D721Med (cell line): ENCODE measurements at places on chromosomes 3 and 15.

GRCh38 chr3:25454005-25454927, 26.2 kb downstream of the RARB start:
- no peak for DNase-seq

DNA sequence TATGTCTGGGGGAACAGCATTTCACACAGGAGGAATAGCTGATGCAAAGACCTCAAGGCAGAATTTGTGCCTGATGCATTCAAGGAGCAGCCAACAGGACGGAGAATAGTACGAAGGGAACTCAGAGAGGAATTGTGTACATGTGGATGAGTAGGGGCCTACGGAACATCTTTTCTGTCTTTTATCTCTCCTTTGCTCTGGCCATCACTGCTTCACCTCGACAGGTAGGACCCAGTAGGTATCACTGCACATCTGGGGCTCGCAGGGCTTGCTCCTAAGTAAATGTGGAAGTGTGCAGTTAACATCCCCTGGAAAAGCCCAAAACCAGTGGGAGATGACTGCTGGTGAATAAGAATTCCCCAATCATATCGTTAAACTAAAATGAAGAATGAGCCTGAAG, 56.4 kb upstream of the POU1F1 start:
- no peak for DNase-seq

DNA sequence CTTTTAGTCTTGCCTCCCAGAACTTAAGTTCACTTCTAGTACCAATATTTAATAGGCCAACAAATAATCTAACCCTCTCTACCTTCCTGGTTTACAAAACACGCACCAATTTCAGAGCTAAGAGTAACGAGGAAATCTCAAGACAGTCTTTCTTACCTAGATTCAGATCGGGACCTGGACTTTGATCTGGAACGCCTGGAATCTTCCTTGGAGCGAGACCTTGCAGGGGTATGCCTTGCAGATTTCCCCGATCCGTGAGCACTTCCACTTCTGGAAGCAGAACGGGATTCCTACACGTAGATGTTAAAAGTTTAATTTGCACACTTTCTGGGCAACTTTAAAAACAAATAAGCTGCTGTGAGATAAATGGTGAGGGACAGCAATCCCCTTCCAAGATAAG, 11.4 kb downstream of the TRA2B start:
- no peak for DNase-seq

- DNase-seq, result no peak
Measured at GRCh38 chr3:142971431-142971830, 8.0 kb upstream of the PAQR9 start.

DNA sequence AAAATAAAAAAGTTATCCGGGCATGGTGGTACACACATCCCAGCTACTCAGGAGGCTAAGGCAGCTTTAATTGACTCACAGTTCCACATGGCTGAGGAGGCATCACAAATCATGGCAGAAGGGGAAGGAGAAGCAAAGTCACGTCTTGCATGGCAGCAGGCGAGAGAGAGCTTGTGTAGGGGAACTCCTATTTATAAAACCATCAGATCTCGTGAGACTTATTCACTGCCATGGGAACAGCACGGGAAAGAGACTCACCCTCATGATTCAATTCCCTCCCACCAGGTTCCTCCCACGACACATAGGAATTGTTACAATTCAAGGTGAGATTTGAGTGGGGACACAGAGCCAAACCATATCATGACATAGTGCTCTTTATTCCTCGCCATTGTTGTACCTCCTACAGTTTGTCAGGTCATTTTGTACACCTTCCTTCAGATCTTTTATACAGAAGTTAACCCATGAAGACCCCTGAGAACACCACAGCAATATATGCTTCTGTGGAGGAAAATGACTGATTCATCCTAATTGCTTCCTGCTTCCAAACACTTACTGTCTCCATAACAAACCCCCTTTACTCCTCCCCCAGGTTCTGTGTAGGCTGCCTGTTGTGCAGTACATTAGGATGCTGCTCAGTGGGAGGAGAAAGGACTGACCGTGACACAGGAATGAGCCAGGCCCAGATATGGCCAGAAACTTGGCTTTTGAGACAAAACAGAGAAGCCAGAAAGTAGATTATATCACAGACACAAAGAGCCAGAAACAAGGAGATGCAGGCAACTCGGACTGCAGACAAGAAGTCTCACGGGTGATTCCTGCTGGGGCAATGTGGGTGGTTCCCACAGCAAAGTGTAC, 67.9 kb upstream of the HEG1 start:
- DNase-seq, result no peak

GRCh38 chr15:66896611-66897010, 168.8 kb upstream of the SMAD3 start:
- DNase-seq, result no peak

DNA sequence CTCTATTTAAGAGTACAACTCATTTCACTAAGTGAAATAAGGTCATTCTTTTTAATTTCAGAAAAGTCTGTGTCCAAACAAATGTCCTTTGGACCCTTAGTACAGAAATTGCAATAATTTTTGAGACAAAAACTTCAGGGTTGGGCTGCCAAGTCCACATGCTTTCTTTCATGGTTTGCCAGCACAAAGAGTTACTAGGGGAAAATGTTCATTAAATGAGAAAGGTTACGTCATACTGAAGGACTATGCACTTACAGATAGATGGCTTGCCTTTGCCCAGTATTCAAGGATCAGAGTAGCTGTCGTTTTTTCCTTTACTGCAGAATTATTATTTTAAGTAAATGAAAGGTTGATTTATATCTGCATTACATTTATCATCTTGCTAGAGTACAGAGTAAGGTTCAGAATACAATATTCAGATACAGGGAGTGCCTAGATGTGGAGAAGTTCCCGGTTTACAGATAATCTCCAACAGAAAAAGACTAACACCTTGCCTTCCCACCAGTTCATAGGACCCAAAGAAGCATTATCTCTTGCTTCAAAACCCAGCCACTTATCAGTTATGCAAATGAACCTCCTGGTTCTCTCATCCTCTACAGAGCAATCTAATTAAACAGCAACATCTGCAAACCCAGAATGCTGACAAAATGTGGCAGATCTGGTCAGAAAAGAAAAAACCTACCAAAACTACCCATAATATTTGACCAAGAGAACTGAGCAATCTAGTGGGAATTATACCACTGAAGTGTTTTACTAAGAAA, 179.3 kb downstream of the FRMD5 start:
- no peak for DNase-seq

DNA sequence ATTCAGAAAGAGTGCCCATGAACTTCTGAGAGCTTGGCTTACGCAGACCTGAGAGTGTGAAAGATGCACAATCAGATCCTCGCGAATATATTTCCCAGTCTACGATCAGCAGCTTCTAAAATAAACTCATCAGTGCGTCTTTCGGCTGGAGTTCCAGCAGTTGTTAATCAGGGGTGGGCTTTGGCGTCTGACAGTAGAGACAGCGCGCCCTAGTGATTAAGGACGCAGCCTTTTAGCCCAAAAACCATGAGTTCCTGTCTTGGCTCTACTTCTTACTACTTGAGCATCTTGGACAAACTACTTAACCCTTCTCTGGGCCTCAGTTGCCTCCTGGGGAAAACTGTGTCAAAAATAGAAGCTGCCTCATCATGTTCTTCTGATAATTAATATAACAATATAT, 15.8 kb upstream of the ARRDC4 start:
- DNase-seq, result no peak

- no peak for DNase-seq
Measured at GRCh38 chr3:169286214-169286613, 377.3 kb downstream of the MECOM start.

- DNase-seq, result no peak
Measured at GRCh38 chr3:41162541-41162940, 36.8 kb upstream of the CTNNB1 start.

GRCh38 chr15:45522328-45523165, at the start of gene SLC30A4:
TSS of gene SLC30A4 (minus strand) at chr15:45522755. CDS start at chr15:45522354, 401 bp downstream.
- DNase-seq, result peak; percentile 58

DNA sequence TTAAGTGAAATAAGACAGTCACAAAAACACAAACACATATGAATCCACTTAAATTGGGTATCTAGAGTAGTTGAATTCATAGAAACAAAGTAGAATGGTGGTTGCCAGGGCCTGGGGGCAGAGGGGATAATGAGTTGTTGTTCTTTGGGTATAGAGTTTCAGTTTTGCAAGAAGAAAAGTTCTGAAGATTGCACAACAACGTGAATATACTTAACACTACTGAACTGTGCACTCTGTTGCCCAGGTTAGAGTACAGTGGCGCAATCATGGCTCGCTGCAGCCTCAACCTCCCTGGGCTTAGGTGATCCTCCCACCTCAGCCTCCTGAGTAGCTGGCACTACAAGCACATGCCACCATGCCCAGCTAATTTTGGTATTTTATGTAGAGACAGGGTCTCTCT, 14.9 kb downstream of the GRAMD2A start:
- no peak for DNase-seq

DNA sequence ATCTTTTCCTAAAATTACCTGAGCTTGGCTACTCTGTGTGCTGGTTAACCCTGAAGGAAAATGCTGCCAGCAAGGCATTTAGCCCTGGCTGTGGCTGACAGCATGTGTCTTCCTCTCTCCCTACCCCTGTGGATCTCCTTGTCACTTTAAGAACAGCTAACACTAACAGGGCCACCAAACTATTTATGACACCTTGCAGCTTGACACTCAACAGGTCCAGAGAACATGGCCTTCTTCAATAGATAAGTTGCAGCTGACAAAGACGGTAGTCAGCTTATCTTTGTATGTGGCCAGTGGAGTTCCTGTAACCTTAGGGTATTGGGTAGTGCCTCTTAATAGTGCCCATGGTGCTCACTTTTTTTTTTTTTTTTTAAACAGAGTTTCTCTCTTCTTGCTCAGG, 32.0 kb upstream of the COPB2 start:
- DNase-seq, result no peak

DNA sequence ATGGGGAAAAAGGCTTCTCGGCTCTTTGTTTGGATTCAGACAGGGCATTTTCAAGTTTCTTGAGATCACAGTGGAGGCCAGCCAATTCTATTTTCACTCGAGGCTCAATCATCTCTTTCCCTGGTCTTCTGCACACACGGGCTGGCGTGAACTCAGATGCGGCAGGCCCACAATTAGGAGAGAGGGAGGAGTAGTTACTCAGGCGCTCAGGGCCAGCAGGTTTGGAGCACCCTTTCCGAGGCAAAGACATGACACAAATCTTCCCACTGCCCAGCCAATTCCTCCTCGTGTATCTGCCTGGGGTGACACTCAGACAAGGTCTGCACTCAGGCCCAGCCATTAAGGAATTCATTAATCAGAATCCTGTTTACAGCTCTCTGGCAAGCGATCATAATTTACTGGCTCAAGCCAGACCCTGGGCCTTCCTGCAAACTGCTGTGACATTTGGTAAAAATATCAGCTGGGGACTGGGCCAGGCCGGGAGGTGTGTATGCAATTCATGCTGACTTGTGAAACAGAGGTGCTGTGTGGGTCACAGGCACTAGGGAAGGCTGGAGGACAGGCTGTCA, 68.1 kb upstream of the TLE3 start:
- no peak for DNase-seq

- DNase-seq, result no peak
Measured at GRCh38 chr3:134685929-134686802, 35.3 kb upstream of the KY start.

DNA sequence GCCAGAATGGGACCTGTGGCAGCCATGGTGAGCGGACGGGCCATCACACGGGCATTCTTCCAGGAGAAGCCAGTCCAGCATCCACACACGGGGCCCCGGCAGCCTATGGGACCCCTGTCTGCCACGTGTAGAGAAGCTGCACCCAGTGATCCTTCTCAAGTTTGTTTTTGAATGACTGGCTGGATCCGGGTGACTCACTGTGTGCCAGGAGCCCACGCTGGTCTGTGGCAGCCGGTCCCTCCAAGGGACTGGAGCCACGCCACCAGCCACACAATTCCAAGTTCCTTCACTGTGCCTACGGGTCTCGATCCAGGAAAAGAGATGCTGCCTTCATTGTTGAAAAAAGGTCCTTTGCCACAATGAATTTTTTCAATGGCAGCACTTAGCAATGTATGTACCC, 58.1 kb downstream of the ATP10A start:
- DNase-seq, result no peak

DNA sequence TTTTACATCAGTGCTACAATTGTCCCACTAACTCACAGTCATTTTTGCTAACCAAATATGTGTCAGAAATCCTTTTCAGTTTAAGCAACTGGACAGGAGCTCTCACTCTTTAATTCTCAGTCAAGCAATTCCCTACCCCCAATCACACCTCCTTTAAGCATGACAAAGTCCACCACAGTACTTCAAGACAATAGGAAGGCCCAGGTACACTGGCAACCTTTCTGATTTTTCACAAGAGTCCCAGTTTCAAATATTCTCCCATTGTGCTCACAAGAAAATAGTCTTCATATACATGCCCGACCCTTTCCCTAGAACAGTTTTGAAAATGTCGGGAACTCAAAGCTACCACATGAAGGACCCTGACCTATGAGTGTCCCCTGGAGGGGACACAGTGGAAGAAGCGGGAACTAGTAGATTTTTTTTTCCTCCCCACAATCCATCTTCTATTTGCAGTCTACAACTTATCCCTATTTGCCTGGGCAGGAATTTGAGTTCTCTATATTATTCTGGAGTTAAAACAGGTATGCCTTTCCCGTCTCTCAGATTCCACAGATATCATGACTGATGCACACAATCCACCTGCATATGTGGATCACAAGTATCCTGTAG, 413.5 kb downstream of the TIGIT start:
- DNase-seq, result no peak

GRCh38 chr15:84697236-84697990, 18.5 kb downstream of the SEC11A start:
- DNase-seq, result no peak

- no peak for DNase-seq
Measured at GRCh38 chr3:55362210-55362960, 124.7 kb downstream of the WNT5A start.

GRCh38 chr3:178244733-178245709, 291.2 kb upstream of the KCNMB2 start:
- DNase-seq, result no peak

GRCh38 chr3:126202276-126202675, 21.9 kb upstream of the ALDH1L1 start:
- no peak for DNase-seq

GRCh38 chr15:60353245-60353920, 44.4 kb downstream of the ANXA2 start:
- DNase-seq, result no peak

DNA sequence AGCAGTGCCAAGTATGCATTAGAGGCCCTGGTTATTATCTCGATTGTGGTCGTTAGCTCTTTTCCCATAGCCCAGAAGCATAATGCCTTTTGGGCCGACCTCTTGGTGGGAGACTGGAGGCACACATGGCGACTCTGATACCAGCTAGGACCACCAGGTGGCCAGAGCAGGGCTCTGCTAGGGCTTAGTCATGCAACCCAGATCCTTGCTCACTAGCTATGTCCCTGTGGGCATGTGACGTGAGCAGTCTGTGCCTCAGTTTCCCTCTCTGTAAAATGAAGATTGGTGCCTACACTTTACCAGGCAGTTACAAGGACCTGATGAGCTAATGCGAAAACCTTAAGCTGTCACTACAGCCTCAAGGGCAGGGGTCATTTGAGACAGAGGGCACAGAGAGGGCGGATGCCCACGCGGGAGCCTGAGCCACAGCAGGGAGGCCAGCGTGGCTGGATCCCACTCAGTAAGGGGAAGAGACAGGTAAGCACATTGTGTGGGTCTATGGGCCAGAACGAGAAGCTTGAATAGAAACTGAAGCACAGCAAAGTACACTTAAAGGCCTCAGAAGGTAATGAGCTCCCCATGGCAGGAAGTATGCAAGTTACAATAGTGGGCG, 8.8 kb downstream of the KLF15 start:
- no peak for DNase-seq

- DNase-seq, result no peak
Measured at GRCh38 chr3:111045564-111045963, 26.1 kb upstream of the NECTIN3 start.
